Progenitor cell of endocrine pancreas (in vitro differentiated cells): ENCODE measurements at places on chromosomes 4 and X. TPM values are rescaled to one million over a fixed set of nuclear protein-coding genes. Genes with fewer than 3 reads are reported as not detected.

- no peak for DNase-seq
Observed at GRCh38 chr4:100889898-100890297, 372.1 kb upstream of the EMCN start.

DNA sequence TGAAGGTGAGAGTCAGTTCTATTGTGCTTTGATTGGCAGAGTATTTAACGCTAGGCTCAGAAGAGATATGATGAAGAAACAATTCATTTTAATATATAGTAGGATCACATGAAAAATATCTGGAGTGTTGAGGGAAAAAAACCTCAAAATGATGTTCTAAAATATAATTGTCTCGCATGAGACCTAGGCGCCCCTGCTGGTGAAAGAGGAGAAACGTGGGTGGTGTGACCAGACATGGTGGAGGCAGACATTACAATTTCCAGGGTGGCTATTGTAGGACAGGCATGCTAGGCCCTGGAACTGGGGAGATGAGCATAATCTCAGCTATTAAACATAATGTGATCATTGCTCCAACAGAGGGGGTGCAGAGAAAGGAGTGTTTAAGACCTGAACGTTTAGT is 210.0 kb downstream of the HS3ST1 start:
- no peak for DNase-seq

DNA sequence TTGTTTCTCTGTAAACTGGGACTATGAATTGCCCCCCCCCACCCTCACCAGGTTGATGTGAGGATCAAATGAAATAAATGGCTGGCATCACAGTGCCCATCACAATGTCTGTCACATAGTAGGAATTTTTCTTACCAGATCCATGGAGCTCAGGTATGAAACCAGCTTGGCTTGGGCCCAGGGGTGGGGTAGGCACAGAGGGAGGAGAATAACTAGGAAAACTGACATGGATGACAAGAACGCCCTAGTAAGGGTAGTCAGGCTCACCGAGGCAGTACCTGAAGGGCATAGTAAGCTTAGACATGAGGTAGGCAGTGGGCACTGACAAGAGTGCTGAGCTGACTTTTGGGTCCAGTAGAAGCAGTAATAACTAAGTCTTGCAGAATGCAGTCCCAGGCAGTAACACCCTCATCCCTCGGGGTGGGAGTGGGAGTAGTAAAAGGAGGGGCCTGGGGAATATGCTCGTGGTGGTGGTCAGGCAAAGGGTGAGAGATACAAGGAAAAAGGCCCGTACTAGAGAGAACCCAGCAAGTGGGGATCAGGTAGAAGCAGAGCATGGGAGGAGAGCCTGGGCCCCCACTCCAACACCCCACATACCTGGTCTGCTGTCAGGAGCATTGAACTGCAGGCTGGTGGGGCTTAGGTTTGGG is 155.9 kb upstream of the PJA1 start:
- DNase-seq = no peak

The PHEX gene
- total RNA-seq = 0.48 and 0.71 TPM in 2 replicates

The DCAF12L1 gene
- total RNA-seq = 0.55 and 0.60 TPM in 2 replicates

The RS1 gene
- total RNA-seq = not detected in 2 replicates

DNA sequence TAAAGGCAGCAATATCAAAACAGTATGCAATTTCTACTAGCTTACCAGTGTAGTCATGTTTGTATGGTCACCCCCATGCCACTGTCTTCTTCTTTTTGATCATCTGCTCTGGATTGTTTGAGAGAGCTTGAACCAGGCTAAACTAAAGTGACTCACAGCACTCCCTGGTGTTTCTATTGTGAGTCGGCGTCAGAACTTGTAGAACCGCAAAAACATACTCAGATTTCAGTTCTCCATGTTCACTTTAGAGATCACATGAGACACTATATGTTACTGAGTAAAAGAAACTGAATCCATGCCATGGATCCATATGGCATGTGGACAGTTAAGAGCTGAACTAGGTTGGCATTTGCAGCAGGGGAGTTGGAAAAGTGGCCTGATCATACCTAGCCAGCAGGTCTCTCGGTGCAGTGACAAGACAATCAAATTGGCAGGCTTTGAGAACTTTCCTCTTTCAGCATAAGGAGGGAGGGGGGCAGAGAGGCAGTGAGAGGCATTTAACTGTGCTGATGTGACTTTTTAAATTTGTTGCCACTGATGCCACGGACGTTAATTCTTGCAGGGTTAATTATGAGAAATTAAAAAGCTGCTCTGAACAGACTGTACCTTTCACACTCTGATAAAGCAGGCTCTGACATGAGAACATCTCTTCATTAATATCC is 88.4 kb downstream of the AFF2 start:
- no peak for DNase-seq

The SSX1 gene
- not detected in 2 replicates for total RNA-seq

The SLC16A2 gene
- 9.0 and 11.1 TPM in 2 replicates for total RNA-seq

DNA sequence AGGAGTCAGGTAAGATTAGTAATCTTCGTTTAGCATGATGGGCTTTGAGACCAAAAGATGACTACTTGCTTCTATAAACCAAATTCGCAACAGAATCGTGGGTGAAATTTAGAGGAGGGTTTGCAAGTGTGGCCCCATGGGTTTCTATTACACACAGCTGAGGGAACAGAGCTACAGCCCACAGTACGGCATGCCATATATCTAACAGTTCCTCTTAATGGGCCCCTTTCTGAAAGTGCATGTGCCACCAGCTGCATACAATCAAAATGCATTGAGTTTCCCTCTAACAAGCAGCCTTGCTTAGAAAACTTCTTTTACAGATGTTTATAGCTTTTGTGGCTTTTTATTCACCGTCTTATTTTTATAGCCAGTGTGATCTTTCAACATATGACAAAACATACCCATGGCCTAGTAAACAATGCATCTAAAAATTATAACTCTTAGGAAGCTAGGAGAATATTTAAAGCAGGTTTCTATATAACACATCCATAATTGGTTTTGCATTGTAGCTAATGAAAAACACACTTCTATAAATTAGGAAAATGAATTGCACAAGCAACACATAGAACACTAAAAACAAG is 202.1 kb downstream of the PRDM5 start:
- no peak for DNase-seq

DNA sequence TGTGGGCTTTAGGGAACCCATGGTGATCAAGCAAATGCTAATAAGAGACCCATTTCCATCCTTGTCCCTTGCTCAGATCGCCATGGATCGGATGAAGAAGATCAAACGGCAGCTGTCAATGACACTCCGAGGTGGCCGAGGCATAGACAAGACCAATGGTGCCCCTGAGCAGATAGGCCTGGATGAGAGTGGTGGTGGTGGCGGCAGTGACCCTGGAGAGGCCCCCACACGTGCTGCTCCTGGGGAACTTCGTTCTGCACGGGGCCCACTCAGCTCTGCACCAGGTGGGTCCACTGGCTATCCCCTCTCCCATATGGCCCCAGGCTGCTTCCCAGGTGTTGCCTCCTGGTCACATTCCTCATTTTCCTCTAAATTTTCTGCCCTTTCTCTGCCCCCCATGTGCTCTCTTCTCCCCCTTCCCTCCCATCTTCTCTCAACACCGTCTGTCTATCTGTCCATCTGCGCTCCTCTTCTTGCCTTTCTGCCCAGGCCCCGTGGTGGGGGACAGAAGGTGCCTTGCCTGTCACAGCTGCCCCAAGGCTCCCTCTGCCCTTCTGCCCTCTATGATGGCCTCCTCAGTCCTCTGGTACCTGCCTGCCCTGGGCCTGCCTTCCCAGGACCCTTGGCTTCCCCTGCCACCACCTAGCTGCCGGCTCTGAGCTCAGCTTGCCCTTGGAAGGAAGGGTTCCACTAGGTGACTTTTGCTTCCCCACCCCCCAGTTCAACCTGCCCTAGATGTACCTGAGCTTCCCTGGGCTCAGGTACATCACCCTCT is 5.2 kb downstream of the CDK16 start:
- DNase-seq = no peak

- DNase-seq = no peak
Observed at GRCh38 chr4:40515398-40516293, 114.0 kb downstream of the RBM47 start.

DNA sequence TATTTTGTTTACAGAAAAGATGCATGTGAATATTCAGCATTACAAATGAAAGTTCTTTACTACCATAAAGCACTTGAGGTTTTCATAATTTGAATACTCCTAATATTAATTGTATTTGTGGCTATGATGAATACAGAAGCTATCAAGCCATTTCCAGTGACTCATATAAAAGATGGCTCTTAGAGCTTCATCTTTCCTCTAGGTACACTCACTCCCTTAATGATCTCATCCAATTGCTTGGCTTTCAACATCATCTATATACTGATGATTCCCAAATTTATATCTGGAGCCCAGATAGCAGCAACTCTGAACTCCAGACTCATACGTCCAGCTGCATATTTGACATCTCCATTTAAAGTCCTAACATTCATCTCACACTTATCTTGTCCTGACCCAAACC is 183.4 kb upstream of the FAM241A start:
- no peak for DNase-seq

DNA sequence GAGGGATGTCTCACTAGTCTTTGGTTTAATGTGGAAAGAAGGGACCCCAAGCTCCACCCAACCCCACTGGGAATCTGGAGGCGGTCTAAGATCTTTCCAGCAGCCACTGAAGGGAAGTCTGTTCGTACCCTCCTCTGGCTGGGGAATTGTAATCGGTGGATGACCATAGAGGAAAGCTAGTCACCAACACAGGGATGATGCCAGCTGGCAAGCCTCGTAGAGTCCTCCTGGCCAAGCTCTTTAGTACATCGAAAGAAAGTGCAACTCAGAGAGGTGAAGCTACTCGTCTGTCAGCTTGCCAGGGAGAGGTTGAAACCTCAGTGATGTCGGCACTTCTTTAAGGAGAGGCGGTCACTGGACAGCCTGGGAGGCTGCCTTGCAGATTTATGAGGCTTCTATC is 58.7 kb downstream of the MAMLD1 start:
- DNase-seq = no peak

DNA sequence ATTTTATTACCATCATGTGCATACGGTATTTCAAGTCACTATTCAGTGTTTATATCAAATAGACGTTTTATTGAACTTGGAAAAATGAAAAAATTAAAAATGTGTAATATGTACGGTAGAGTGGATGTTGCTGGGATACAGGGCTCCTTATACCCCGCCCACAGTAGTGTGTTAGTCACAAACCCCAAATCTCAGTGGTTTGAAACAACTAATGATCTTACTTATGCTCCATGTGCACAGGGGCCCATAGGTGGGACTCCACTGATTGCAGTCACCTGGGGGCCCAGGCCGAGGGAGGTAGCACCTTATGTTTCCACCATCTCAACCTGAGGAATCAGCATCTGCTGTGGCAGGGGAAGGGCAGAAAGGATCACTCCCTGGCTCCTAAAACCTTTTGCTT is 18.1 kb downstream of the LSM6 start:
- DNase-seq = no peak

The EPGN gene
- total RNA-seq = not detected in 2 replicates

DNA sequence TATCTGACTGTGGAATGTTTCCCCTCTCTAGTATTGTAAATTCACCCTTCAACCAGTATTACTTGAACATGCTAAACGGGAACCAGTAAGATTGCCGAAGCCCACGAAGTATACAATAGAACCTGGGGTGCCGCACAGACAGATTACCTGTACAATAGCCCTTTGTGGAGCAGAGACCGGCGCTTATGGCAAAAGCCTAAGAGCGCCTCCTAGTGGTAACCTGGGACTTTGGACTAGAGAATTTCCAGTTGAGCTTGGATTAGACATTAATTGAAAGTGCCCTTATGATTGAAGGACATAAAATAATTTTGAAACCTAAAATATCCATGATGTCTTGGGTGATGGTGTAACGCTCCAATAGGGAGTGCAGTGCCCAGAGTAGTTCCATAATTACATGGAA is 14.1 kb downstream of the ZNF157 start:
- peak; percentile 27 for DNase-seq

DNA sequence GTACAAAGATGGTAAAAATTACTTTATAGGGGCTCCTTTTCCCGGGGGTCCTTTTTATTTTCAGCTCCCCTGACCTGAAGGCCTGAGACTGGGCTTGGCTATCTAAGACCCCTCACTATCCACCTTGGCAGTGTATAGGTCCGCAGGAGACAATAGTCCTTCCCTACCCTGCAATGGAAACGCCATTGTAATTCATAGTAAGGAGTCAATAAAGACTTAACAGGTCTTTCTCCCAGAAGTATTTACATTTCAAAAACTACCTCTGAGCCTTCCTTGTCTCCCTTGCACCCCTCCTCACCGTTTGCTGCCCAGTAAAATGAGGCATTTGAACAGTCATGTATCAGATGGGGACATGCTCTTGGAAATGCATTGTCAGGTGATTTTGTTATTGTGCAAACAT is 401.2 kb upstream of the CNKSR2 start:
- DNase-seq = no peak
